Right cardiac atrium (tissue), 5 donors: ENCODE measurements at places on chromosomes 13 and 19. TPM values are rescaled to one million over a fixed set of nuclear protein-coding genes. Genes with fewer than 3 reads are reported as not detected.
A peak's percentile ranks its signal among the peaks of the same experiment; 100 is the strongest.

NUFIP1 gene
- polyA plus RNA-seq = 2.1 TPM

UPF1 gene
- 31.4 TPM for polyA plus RNA-seq

FAAP24 gene
- polyA plus RNA-seq = 0.72 TPM

DNA sequence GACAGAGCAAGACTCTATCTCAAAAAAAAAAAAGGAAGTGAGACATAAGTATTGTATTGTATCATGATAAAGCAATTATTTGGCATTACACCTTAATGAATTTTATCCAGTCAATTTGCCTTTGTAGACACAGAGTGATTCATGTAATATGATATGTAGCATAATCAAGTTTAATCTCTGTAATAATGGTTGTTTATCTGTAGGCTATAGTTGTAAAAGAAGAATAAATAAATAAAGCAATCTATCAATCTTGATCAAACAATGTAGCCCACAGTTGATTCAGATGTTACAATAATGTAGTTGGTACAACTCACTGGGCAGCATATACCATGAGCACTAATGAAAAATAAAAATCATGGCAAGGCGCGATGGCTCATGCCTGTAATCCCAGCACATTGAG, 28.5 kb upstream of the CEACAM20 start:
- no peak for DNase-seq

- peak; percentile 77 for DNase-seq
These were observed 25.4 kb downstream of the RAB20 start for GRCh38 chr13:110536006-110536693.
